ENCODE measurements at places on chromosomes 12 and 14.
A peak's percentile ranks its signal among the peaks of the same experiment; 100 is the strongest.

DNA sequence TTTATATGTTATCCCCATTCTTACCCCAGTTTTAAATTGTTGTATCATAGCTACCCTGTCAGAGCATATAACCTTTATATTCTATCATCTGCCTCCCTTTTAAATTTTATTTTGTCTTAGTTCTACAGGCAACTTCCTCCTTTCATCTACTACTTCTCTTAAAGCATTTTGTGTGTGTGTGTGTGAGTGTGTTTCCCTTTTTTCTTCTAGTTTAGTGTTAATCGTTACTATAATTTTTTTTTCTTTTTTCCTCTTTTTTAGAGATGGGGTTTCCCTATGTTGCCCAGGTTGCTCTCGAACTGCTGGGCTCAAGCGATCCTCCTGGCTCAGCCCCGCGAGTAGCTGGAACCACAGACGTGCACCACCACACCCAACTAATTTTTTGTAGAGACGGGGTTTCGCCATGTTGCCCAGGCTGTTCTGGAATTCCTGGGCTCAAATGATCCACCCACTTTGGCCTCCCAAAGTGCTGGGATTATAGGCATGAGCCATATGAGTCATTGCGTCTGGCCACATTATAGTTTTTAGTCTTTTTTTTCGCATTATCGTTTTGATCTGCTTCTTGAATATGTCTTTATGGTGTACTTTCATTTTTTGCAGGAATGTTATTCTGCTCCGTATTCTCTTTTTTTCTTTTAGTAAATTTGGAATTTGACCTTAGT, 33.1 kb upstream of the FBXO34 start:
- DNase-seq = no peak

DNA sequence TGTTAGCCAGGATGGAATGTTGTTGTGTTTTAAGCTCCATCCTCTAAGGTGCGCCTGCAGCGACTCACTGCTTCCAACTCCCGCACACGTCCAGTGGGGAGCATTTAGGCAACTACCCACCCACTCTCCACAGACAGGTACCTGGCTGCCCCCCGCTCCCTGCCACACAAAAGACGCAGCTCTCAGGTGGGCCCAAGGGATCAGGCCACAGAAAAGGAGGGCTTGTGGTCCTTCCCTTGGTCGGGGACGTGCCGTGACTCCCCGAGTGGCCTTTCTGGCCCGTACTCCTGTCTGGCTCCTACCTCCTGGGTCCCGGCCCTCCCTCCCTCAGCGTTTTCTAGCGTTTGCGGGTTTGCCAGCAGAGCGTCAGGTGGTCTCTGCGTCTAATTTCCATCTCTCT, 16.2 kb downstream of the TEDC1 start:
- no peak for DNase-seq

GRCh38 chr12:53564278-53564677, 57.0 kb upstream of the NPFF start:
- no peak for DNase-seq

DNA sequence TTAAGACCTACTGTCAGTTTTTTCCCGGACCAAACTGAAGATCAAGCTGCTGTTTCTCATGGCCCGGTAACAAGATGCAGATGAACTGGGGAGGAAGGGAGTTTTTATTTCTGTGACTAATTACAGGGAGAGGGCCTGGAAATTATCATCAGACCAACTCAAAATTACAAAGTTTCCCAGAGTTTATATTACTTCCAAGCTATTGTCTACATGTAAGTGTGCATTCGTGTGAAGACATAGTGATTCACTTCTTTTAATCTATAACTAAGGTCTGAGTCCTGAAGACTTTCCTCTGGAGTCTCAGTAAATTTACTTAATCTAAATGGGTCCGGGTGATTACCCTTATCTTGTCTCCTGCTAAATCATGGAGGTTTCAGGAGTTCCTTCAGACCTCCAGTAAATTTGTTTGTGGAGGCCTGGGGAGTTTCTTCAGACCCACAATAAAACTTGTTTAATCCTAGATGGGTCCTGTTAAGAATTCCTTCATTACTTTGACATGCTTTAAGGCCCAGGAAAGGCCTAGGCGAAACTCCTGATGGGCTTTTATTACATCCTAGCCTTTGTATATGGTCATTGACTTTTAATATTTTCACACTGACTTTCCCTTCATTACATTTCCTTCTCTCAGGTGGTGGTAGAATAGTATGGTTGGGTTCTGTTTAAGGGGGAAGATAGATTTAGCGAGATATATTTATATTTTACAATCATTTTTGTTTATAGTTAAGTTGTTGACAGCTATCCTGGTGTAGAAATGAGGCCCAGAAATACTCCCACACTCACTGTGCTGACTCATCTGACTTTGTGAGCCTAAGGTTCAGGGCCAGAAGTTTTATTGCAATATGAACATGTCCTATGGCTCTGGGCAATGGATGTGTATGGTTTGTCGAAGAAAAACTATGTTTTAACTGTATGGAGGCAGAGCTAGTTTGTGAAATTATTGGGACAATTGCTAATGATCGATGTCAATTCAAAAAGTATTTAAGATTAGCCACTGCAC, 627.0 kb upstream of the FBXO33 start:
- no peak for DNase-seq

DNA sequence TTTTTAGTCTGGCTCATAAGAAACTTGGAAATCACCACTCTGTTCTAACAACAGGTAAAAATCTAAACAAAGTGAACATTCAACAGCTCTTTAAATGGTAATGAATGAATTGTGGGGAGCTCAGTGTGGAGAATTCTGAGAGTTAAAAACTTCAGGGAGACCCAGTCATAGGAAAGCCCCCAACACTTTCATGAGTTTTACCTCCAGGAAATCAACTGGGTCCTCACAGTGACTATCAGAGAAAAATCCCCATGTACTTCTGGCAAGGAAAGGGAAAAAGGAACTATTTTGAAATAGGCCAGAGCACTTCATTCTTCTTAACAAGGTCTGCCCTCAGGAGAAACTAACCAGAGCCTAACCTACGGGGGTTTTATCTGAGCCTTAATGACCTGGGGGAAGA, 134.7 kb downstream of the CMAS start:
- no peak for DNase-seq

DNA sequence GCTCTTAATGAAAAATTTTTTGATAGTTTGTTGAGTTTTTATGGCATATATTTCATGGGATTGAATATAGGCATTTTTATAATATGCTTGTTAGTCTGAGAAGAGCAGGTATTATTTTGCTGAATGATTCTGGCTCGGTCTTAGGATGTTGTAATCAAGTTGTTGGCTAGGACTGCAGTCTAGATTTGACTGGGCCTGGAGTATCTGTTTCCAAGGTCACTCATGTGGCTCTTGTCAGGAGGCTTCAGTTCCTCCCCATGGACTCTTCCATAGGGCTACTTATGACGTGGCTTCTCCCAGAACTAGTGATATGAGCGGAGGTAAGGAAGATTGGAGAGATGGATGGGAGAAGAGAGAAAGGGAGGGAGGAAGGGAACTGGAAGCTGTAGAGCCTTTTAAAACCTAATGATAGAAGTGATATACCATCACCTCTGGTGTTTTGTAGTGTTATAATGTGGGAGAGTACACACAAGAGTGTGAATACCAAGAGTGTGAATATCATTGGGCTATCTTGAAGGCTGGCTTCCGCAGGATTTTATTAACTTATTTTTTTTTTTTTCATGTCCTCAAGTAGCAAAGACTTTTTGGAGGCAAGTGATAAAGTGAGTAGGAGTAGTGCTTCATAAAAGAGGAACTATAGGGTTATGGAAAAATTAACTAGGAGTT, 4.4 kb downstream of the MNAT1 start:
- no peak for DNase-seq

DNA sequence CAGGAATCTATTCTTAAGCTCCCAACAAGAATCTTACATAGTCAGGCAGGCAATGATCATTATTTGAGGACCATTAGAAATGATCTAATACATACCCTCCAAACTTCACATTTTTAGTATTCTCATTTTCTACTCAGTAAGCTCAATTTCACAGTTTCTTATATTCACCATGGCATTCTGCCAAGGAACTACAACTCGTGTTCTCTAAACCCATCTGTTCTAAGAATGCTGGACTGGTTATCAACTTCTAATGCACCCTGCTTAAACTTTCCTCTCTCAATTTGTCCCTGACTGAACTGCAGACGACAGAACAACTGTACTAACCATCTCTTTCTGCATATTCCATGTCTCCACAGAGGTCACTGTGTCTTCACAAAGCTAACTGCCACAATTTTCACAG, 58.6 kb downstream of the GXYLT1 start:
- no peak for DNase-seq

- no peak for DNase-seq
Observed at GRCh38 chr12:57496822-57497221, 9.0 kb downstream of the MARS1 start.

- no peak for DNase-seq
Observed at GRCh38 chr14:34177466-34177865, 226.6 kb upstream of the EGLN3 start.

GRCh38 chr14:102182936-102183619, 43.4 kb downstream of the WDR20 start:
- no peak for DNase-seq

- DNase-seq = no peak
Observed at GRCh38 chr12:88595697-88596096, 15.4 kb upstream of the KITLG start.

DNA sequence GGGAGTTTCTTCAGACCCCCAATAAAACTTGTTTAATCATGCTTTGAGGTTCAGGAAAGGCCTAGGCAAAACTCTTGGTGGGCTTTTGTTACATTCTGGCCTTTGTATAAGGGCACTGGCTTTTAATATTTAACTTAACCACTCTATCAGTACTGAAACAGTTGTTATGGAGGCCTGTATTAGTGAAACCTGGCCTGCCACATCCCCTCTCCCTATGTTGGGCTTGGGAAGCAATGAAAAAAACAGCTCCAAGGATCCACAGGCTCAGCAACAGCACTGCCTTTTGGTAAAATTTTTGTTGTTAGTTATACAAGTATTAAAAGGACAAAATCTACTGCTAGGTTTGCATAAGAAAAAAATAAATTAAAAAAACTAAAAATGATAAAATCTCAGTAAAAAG, 10.7 kb downstream of the SOAT2 start:
- DNase-seq = no peak

DNA sequence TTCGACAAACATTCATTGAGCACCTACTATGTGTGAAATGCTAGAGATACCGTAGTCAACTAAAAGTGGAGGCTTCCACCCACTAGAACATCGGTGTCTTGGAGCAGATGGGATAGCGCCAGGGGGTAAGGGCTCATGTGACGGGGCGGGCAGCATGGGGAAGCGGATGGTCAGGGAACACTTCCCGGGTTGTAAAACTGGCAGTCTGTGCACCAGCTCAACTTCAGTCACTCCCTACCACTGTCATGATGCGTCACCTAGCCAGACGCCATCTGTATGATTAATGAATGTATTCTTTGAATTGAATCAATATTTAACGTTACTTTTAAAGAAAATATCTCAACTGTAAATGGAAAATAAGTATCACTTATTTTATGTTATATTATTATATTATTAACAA, 93.5 kb downstream of the PIWIL1 start:
- no peak for DNase-seq

DNA sequence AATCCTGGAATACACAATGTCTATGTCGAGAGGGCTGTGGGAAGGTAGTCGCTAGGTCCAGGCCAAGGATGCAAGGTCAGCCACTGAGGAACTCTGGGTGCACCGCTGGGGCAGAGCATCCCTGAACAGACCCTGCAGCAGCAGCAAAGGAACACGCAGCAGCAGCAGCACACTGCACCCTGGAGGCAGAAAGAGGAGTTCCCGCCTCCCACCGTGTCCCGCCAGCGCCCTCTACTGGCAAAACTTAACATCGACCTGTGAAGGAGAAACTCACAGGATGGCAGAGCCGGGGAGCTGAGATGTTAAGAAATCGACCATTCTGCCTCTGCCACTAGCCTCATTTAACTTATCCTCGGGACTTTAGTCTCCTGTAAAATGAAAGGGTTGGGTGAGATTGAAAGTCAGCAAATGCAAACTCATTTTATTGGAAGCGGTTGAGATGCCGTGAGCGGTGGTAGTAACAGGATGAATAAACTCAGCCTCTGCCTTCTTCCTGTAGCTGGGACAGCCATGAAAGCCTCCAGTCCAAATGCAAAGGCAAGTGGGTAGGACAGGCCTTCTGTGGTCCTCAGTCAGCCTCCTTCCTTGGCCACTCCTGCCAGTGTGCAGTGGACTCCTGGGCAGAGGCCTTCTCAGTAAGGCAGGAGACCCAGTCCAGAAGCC, 45.6 kb downstream of the STAB2 start:
- peak; percentile 79 for DNase-seq

- DNase-seq = peak; percentile 46
Observed at GRCh38 chr12:124686370-124687173, 119.2 kb upstream of the NCOR2 start.

- no peak for DNase-seq
Observed at GRCh38 chr14:24315807-24316596, 4.7 kb downstream of the LTB4R start.

GRCh38 chr12:14691560-14691959, 4.8 kb downstream of the GUCY2C start:
- no peak for DNase-seq

DNA sequence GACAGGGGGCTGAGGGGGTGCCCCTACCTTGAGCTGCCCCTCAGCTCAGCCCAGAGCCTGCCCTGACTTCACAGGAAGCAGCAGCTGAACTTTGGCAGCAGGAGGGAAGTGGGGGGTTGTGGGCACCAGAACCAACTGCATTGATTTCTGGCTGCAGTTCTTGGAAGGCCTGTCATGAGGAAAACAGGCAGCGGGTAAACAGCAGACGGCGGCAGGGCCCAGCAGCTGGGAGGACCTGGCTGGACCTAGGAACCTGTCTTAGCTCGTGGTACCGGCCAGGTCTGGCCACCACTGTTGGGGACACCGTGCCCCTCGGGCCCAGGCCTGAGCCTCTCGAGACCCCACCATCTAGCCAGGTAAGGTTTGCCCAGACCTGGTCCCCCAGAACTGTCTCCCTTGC, 154.2 kb upstream of the MYL2 start:
- no peak for DNase-seq

- DNase-seq = peak; percentile 6
Observed at GRCh38 chr14:74019408-74020137, 424 bp downstream of the BBOF1 start.

- no peak for DNase-seq
Observed at GRCh38 chr14:50612806-50613205, 52.9 kb downstream of the ATL1 start.

- DNase-seq = no peak
Observed at GRCh38 chr14:27026097-27026496, 428.3 kb upstream of the NOVA1 start.

DNA sequence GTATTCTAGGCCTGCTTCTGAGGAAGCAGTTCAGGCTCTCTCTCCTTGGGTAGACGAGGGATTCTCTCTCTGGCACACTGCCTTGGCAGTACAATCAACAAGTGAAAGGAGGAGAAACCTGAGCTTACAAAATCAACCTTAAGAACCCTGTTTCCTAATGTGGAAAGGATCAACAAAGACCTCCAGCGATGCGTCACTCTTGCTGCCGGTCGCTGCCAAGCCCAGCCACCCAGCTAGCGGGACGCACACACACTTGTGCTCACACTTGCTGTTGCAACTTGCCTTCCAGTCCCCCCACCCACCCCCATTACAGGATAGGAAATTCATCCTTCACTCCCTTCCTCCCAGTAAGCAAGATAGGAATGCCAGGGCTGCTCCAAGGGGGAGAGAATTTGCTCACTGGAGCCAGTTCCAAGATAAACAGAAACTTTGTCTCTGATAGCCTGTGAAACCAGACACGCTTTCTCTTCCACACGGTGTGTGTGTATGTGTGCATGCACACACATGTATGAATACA, 144.3 kb downstream of the BCL11B start:
- DNase-seq = no peak

All from H54 (cell line).